MV-4-11 (cell line): ENCODE measurements at places on chromosomes 13 and 19.
A peak's percentile ranks its signal among the peaks of the same experiment; 100 is the strongest.

GRCh38 chr19:45125975-45126493 lies 33.1 kb downstream of the PPP1R37 start:
- DNase-seq = peak; percentile 61

DNA sequence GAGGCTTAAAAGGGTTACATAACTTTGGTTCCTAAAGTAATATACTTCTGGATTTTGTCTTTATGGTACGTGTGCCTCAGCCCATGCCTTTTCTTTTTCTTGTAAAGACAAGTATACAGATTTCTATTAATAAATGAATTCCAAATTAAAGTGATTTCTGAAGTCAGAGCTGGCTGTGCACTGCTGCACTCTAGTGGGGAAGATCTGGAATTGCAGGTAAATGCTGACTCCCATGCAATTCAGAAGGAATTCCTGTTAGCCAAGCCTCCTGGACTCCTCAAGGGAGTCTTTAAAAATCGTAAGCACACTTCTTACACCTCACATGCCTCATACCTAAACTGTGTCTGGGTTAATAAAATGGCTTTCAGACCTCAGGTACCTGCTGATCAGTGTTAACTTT lies 118.4 kb upstream of the SLC7A1 start:
- peak; percentile 7 for DNase-seq

DNA sequence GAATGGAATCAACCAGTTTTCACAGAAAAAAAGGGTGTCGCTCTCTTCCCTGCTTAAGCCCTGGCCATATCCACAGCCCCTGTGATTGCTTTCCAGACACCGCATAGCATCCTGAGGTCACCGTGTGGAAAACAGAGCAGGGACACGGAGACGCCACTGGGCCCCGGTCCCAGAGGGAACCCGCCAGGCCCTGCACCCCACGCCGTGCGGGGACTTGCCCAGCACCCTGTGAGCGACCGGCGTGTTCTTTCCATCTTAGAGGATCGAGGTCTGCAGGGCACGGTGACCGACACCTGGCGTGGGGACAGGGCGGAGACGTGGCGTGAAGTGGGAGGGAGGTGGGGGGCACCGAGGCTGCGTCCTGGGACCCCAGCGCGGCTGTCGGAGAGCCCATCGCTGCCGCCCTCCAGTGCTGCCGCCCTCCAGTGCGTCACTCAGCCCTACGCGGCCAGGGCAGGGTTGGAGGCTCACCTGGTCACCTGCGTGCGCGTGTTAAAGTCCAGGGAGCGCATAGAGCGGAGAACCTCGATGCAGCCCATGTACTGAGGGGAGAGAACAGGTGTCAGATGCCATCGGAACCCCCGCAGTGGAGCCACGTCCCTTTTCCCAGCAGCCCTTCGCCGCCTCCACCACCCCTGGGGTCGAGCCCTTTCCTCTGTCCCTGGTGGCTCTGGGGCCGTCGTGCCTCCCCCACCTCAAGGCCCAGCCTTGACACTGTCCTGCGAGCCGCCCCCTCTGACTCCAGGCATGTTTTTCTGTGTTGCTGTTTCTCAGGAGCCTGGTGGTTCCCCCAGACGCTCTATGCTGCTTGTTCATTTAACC lies 20.2 kb downstream of the SHC2 start:
- DNase-seq = no peak

DNA sequence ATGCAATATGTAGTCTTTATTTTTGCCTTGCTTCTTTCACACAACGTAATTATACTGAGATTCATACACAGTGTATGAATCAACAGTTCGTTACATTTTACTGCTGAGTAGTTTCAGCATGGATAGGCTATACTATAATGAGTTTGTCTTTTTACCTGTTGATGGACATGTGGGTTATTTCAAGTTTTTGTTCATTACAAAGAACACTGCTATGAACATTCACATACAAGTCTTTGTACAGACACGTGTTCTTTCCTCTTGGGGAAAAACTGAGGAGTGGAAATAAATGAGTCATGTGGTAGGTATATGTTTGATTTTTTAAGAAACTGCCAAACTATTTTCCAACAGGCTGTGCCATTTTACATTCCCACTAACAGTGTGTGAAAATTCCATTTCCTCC lies 35.1 kb downstream of the ENOX1 start:
- no peak for DNase-seq

DNA sequence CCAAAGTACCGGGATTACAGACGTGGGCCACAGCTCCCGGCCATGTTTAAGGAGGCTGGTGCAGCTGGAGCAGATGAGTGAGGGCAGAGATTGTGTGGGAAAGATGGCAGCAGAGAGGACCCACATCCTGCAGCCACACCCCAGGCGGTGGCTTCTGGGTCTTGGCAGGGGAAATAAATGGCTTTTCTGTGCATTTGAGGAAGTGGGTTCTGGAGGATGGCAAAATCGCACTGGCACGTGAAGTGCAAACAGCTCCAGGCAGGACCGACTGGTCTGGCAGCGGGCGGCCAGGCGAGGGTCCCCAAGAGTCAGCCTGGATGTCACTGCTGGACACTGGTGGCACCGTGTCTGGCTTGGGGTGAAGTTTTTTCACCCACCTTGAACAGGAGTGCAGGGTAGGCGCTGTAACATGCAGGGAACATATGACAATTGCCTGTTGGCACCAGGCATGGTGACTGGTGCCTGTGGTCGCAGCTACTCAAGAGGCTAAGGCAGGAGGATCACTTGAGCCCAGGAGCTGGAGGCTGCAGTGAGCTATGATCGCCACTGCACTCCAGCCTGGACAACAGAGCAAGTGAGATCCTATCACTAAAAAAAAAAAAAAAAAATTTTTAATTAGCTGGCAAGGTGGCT lies 8.4 kb downstream of the B3GNT3 start:
- peak; percentile 89 for DNase-seq

DNA sequence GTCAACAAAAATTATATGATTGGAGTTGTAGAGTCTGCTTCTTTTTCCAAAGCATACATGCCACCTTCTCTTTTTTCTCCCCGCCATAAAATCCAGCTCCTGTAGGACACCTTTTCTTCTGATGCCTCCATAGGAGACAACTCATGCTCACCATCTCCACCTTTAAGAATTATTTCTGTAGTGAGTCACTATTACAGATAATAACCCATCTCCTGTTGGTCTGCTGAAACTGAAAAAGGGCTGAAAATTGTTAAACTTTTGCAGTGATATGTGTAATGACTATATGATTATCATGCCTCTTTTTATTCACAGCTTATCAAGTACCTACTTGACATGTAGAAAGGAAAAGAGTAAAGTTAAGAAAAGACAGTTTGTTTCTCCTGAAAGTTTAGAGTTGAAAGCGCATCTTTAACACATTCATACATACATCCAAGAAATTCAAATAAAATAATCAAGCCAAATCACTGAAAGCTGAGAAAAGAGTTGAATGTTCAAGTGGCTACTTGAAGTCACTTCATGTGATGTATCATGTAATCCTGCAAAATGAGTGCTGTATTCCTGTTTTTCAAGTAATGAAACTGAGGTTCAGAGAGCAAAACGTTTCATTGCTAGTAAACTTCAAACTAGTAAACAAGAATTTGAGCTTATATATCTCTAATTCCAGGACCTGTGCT lies 35.5 kb upstream of the LPAR6 start:
- DNase-seq = no peak

DNA sequence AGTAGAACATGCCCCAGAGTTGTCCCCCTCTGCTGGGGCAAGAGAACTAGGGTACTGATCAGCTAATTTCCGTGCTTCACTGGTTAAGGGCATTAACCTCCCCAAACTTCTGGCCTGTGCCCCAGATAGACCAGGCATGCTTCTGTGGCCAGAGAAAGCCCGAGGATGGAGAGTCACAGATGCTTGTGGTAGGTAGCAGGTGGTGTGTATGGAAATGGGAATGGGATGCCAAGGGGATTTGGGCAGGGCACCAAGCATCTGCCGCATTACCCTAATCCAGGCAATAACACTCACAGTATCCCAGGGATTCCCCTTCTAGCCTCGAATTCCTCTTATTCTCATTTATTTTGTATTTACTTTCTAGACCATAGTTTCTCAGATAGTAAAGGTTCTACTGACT lies 124.8 kb upstream of the KLF12 start:
- no peak for DNase-seq

DNA sequence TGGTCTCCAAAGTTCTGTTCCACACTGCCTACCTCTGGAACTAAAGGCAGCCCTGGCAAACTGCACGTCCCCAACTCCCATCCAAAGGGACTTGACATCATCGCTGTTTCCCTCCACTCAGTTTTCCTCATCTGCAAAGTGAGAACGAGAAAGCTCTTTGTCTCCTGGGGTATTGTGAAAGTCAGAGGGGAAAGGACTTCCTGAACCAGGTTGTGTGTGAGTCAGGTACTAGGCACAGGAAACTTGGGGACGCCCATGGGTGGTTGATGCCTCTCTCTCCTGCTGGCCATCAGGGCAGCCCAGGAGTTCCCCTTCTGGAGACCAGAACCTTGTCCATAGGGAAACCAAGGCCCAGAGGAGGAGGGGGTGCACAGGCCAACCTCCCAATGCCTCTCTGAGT lies 4.7 kb downstream of the CRLF1 start:
- no peak for DNase-seq

- no peak for DNase-seq
Measured at GRCh38 chr19:6712692-6713670, 7.5 kb downstream of the C3 start.

- no peak for DNase-seq
Measured at GRCh38 chr13:94494026-94494425, 14.5 kb upstream of the DCT start.

- no peak for DNase-seq
Measured at GRCh38 chr19:51704626-51705025, 11.5 kb downstream of the SPACA6 start.

DNA sequence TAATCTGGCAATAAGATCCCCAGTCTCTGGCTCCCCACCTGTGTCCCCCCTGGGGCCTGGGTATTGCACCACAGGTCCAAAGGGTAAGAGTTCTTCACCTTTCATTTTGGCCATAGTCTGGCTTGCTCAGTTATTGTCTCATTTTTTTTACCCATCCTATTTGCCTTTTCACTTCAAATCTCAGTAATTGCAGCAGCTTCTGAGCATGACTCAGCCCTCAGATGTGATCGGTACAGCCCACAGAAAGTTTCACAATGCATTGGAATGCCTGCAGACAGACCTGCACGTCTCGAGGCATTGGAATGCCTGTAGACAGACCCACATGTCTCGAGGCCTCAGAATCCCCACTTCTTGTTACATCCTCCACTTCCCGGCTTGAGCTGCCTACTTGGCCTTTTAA lies 173.6 kb downstream of the NUFIP1 start:
- no peak for DNase-seq

- peak; percentile 81 for DNase-seq
Measured at GRCh38 chr13:28251466-28251865, 113.1 kb downstream of the PAN3 start.

GRCh38 chr13:73989244-73989843 lies 144.9 kb downstream of the KLF12 start:
- DNase-seq = no peak

DNA sequence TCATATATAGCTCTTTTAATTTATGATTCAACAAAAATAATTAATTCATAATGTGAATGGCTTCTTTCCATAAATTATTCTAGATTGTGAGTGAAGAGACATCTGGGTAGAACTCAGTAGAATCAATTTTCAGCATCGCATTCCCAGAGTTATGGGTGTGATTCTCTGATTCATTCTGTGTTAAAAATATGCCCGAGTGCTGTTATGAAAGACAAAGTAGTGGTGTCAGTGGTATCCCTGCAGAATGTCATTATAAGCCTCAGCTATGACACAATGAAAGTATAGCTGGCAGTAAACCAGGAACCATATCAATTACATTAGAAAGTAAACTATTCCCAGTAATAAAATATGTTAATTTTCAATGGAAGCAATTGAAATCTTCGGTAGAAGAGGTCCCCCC lies 480.5 kb upstream of the SLITRK1 start:
- DNase-seq = no peak

GRCh38 chr19:2427429-2428320 lies at the start of gene TIMM13:
TSS of gene TIMM13 (minus strand) at chr19:2427586. CDS start at chr19:2427533, 53 bp downstream.
- peak; percentile 95 for DNase-seq

- DNase-seq = peak; percentile 82
Measured at GRCh38 chr19:51259348-51260245, 8.7 kb downstream of the SIGLECL1 start.

- DNase-seq = no peak
Measured at GRCh38 chr13:80783926-80784565, 443.1 kb upstream of the SPRY2 start.

- DNase-seq = no peak
Measured at GRCh38 chr19:55172741-55173140, 6.3 kb upstream of the DNAAF3 start.

GRCh38 chr13:30874561-30874960 lies 31.5 kb upstream of the MEDAG start:
- no peak for DNase-seq

GRCh38 chr19:35059799-35060091 lies 18.2 kb downstream of the HPN start:
- DNase-seq = no peak

- no peak for DNase-seq
Measured at GRCh38 chr13:114034481-114034891, 60.6 kb upstream of the C13orf46 start.

GRCh38 chr13:113329656-113330312 lies 32.7 kb downstream of the LAMP1 start:
- no peak for DNase-seq

GRCh38 chr13:45748941-45749759 lies 47.0 kb downstream of the CBY2 start:
- no peak for DNase-seq

- peak; percentile 26 for DNase-seq
Measured at GRCh38 chr13:72293206-72293605, 426.2 kb upstream of the DACH1 start.

DNA sequence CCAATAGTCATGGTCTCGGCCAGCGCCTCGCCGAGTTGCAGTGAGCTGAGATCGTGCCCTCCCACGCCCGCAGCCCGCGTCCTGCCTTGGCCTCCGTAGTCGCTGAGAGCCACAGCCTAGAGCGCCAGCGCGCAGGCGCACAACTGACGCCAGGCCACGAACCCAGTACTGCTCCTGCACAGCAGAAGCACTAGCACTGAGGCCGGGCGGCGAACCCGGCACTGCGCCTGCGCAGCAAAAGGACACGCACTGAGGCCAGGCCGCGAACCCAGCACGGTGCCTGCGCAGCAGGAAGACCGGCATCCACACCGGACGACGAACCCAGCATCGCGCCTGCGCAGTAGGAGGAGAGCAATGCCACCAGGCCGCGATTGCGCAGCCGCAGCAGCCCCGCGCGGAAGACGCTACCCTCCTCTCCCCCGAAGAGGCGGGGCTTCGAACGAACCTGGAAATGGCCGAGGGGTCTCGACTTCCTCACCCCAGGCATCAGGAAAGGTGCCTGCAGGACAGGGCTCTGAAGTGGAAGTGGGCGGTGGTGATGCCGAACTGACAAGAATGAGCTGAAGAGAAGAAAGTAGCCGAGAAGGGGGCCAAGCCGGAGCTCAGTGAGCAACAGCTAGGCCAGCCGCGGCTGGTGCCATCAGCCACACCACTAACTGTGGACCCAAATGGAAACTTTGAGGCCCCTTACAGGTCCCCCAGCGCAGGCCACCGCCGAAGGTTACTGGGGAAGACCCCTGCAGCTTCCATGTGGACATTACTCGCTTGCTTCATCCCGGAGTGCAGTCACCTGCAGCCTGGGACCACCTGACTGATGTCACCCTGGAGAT lies 7.5 kb downstream of the F10 start:
- DNase-seq = no peak
